HFFc6 (cell line): ENCODE measurements at places on chromosomes 7 and 10.

- DNase-seq = no peak
Observed at GRCh38 chr7:37050801-37051200, 326.5 kb upstream of the AOAH start.

- DNase-seq = no peak
Observed at GRCh38 chr7:134528749-134529148, 1.4 kb downstream of the AKR1B10 start.

GRCh38 chr7:69808391-69808790 lies 210.1 kb downstream of the AUTS2 start:
- DNase-seq = no peak

DNA sequence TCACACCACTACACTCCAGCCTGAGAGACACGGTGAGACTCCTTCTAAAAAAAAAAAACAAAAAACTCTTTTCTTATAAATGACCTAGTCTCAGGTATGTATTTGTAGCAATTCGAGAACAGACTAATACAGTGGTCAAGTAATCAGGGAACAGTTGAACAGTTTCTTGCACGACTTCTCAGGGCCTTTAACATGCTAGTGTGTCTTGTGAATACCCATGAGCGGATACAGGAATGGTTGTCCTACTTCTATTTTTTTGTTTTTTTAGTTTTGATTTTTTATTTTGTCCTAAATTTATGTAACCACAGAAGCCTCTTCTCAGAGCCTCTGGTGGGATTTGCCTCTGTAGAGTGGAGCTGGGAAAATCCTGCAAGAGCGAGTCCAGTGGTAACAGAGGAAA lies 71.0 kb upstream of the NANOS1 start:
- DNase-seq = no peak
